ENCODE measurements at places on chromosomes 1 and 21.

DNA sequence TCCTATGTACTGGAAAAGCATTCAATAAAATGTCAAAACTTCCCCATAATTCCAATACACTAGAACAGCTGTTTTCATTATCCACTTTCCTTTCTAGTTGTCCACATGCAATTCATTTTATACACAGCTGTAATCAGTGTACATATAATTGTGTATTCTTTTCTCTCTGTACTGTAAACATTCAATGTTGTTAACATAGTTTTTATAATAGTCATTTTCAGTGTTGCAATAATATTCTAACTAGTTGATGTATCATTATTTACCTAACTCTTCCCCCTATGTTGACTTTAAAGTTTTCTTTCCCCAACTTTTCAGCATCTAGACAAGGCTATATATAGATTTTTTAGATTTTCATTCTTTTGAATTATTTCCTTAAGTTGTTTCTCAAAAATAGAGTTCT, 44.4 kb downstream of the DIPK1A start:
- DNase-seq = no peak

DNA sequence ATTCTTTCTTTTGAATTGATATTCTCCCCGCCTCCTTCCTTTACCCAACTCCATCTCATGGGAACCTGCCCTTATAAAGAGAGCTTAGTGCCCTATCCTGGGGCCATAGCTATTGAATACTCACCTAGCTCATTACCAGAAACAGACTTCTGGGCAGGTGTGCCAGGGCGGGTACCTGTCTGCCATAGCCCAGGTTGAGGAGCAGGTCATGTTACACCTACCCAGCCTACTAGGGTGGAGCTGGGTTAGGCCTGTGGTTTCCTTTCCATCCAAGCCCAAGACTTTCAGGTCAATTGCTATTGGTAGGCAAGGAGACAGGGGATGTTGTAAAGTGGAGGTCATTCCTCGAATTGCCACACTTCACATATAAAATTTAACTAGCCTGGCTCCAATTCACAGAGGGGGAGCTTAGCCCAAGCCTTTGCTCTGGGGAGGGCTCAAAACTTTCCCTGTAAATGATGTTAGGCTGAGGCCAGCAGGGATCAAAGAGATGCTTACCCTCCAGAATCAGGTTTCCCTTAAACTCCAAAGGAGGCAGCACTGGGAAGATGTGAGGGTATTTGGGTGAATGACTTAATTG, 87.1 kb upstream of the IPO9 start:
- DNase-seq = no peak

GRCh38 chr1:10541286-10541685, 66.5 kb downstream of the PEX14 start:
- DNase-seq = no peak

GRCh38 chr1:224533517-224533916, 82.6 kb upstream of the CNIH3 start:
- DNase-seq = no peak

DNA sequence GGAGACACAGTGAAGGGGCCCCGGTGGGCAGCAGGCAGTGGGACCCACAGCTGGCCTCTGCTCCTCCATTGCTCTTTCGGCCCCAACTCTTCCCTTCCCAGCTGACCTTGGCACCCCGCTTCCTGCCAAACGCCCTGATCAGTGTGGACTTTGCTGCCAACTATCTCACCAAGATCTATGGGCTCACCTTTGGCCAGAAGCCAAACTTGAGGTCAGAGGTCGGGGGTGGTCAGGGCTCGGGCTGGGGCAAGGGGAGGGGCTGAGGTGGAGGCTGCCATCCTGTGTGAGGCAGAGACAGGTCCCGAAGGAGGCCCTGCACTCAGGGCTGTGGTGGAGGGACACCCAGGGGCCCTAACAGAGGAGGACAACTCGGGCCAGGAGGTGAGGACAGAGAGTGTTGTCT, 13.7 kb downstream of the PODN start:
- no peak for DNase-seq

DNA sequence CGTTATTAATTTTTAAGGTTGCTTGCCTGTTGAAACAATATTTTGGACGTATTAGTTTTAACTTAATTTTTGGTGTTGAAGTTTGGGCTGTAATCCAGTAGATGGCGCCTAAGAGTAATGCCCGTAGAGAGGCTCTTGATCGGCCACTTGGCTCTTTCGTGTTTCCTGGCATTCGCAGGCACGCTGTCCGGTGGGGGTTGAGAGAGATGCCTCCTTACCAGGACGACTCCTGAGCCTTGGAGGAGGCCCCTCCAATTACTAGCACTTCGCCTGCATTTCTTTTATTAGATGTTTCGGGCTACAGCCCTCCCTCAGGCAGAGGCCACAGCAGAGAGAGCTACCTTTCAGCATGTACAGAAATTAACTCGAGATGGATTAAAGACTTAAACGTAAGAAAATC, 12.0 kb downstream of the OR2M4 start:
- DNase-seq = no peak

DNA sequence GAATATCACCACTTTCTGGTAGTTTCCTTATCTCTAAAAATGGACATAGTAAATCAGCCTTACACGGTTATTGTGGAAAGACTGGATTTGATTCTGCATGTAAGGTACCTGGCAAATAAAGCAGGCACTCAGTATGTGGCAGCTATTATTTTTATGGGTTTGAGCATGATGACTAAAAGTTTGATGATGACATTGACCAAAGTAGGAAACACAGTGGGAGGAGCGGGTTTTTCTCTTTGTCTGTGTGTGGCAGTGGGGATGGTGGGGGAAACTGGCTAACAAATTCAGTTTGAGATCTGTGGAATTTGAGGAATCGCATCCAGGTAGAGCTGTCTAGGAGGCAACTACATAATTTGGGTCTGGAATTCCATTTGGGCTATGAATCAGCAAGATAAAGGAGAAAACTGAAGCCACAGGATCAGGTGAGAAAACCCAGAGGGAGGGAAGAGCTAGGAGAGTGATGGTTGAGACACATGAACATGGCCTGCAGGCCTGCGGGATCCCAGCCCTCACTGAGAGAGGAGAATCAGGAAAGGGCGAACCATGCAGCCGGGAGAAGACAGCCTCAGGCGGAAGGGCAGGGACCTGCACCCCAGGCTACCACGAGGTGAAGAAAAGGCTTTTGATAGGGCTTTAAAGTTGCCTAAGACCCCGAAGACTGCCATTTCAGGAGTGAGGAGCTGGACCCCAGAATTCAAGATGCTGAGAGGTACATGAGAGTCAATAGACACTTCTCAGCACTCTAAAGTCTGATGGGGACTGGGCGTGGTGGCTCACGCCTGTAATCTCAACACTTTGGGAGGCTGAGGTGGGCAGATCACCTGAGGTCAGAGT, 52.2 kb downstream of the MEF2D start:
- no peak for DNase-seq

GRCh38 chr1:53766194-53766742, 27.3 kb upstream of the GLIS1 start:
- no peak for DNase-seq

GRCh38 chr21:43921979-43922945, 57.2 kb downstream of the AGPAT3 start:
- DNase-seq = no peak

DNA sequence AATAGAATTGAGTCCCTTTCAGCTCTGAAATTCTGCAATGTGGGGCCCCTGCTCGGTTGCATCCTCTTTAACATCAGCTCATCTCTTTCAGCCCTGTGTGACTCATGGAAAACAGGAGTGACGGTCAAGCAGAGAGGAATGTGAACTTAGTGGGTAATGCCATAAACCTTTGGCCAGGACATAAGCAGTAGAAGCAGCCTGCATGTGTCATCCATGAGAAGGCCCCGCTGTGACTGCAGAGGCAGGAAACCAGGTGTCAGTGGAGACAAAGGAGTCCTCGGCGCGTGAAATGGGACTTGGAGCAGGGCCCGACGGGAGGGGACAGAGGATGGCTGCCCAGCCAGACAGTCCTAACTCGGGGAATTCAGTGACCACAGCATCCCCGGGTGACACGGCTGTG, 21.1 kb upstream of the EPHB2 start:
- peak; percentile 10 for DNase-seq

- no peak for DNase-seq
These were observed 22.4 kb upstream of the NPPB start for GRCh38 chr1:11880911-11881748.

GRCh38 chr21:33901412-33902288, 14.0 kb downstream of the ATP5PO start:
- no peak for DNase-seq

- DNase-seq = no peak
These were observed 318.3 kb downstream of the MATN1 start for GRCh38 chr1:30405081-30405480.

- DNase-seq = no peak
These were observed 36.4 kb downstream of the SLC35F3 start for GRCh38 chr1:233940908-233941307.

- DNase-seq = no peak
These were observed 10.0 kb downstream of the ADAMTS1 start for GRCh38 chr21:26835027-26835713.

DNA sequence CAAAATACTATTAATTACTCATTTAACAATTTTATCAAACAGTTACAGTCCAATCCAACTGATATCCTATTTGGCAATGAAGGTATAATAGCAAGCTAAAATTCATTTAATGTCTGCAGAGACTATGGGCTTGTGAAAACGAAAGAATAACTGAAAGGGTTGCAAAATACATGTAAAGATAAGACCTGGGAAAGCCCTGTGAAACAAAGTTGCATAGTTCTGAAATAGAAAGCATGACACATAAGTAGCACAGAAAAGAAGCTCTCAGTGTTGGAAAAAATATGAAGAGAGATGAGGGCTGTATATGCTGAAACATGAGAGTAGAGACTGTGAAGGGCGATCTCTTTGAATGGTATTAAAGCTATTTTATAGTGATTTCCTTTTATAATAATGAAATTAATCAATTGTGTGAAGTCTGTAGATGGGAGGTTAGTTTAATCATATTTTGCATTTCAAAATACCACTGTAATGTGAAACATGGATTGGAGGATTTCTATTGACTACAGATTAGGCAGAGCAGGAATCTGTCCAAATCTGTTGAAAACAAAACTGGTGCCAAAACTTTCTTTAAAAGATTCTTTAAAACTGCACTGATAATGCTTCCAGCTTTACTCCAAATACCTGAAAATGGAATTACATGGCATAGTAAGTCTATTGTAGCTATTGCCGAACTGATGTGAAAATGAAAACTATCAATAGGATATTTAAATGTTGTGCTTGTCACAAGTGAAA, 1518.9 kb upstream of the B3GALT2 start:
- no peak for DNase-seq

GRCh38 chr1:117661027-117661426, 55.2 kb downstream of the TENT5C start:
- DNase-seq = no peak

DNA sequence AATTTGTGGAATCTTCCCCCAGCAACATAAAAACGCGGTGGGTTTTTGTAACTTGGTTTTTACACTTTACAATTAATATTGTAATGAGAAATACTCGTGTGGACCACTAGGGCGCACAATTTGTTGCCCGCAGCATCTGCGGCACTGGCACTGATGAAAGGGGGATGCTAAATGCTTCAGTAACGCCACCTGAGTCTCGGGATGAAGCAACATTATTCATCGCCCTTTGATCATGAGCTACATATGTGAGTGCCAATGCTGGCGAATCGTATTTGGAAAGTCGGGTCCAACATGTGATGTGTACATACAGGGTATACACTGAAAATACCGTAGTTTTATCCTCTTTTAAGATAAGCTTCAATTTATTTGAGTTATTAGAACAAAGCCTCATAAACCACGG, 34.2 kb upstream of the COX20 start:
- no peak for DNase-seq
